Aorta (tissue), 5 donors: ENCODE measurements at places on chromosomes 4 and X. TPM values are rescaled to one million over a fixed set of nuclear protein-coding genes. Genes with fewer than 3 reads are reported as not detected.

DNA sequence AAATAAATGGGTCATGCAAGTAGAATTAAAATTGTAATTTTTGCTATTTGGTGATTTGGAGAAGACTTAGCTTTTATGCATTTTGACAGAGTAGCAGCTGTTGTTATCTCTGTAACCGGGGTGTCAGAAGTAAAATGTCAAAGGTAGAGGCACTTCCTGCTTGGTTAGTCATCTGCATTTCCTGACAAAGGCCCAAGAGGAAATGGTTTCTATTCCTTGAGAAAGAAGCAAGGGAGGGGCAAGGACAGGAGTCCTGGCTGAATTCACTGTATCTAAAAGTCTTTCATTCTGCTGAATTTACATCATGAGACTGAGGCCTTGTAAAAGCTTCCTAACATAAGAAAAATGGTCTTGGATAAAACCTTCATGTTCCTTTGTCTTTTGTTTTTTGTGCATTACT is 550.9 kb upstream of the BOD1L1 start:
- no peak for DNase-seq
- H3K4me1 ChIP-seq, result no peaks in the 10 kb centered on the region
- no peaks in the 10 kb centered on the region for H3K36me3 ChIP-seq
- no peak overlapping the region for H3K4me3 ChIP-seq
- no peak overlapping the region for H3K27ac ChIP-seq

- no peak overlapping the region for H3K27ac ChIP-seq
- H3K4me1 ChIP-seq, result no peaks in the 10 kb centered on the region
- no peaks in the 10 kb centered on the region for H3K36me3 ChIP-seq
- no peak for DNase-seq
- H3K27me3 ChIP-seq, result no peaks in the 10 kb centered on the region
Observed at GRCh38 chrX:65831268-65831667, 163.8 kb downstream of the MSN start.

The USP51 gene
- total RNA-seq, result 1.4 TPM

The ATP6AP2 gene
- total RNA-seq, result 127 TPM

The N4BP2 gene
- 7.2 TPM for total RNA-seq

The GRIPAP1 gene
- total RNA-seq, result 53.7 TPM

DNA sequence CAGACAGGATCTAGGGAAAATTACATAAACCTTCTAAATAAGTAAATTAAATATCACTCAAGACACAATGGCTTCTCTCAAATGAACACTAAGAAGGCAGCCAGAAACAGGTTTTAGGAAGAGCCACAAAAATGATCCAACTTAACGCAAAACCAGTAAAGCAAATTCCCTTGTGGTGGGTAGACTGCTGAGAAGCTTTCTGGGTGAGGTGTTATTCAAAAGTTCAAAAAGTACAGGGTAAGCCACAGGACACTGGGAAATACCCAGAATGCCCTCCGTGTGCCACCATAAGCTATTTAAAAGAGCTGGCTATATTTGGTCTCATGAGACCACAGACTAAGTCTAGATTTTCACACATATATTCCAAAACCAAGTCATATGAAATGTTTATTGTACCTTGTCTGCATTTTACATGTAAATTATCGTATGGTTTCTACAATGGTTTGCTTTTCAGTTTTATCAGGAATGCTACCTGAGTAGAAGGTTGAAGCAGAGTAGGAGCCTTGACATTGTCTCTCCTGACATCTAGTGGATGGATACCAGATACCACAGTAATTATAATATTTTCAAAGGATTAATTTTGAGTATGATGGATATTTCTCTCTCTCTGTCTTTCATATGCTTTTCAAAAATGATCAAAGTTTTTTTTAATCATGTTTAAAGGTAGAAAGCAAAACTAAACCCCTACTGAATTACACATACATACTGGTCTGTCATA is 109.3 kb upstream of the KLHL13 start:
- H3K36me3 ChIP-seq, result no peaks in the 10 kb centered on the region
- H3K27ac ChIP-seq, result no peak overlapping the region
- no peaks in the 10 kb centered on the region for H3K4me1 ChIP-seq
- H3K27me3 ChIP-seq, result no peaks in the 10 kb centered on the region

DNA sequence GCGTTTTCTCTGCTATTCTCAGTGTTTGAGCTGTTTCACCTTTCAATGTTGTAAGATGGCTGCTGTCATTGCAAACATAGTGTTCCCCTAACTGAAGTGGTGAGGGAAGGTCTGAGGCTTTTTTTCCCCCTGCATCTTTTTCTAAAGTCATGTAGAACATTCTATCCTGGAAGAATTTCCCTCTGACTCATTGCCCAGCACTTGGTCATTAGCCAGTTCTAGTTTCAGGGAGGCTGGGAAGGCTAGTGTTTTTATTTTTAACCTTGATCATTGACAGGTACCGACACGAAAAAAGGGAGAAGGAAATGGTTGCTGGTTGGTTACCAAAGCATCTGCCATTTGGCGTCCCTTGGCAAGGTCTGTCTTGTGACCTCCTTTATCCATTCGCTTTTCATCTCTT is 6.6 kb downstream of the LANCL3 start:
- H3K4me3 ChIP-seq, result no peak overlapping the region
- no peak overlapping the region for H3K27ac ChIP-seq
- no peak for DNase-seq
- no peaks in the 10 kb centered on the region for H3K36me3 ChIP-seq
- no peaks in the 10 kb centered on the region for H3K4me1 ChIP-seq
- no peaks in the 10 kb centered on the region for H3K27me3 ChIP-seq

GRCh38 chr4:33060674-33061542 is 2340.7 kb downstream of the PCDH7 start:
- no peaks in the 10 kb centered on the region for H3K36me3 ChIP-seq
- no peak for DNase-seq
- no peak overlapping the region for H3K27ac ChIP-seq

DNA sequence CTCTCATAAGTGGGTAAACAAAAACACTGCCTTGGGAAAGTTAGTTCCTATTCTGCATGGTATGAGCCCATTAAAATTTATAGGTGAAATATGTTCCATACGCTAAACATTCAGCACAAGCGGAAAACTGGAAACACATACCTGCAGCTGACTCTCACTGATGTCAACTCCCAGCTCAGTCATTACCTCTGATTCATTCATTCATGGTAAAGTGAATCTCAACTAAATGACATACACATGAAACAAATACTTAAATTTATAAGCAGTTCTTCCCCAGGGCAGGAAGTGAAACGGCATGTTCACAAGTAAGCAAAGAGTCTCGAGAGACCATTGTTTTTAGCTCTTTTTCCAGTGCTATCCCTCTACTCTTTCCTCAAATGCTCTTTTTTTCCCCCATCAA is 1.6 kb downstream of the SLC10A6 start:
- no peak overlapping the region for H3K27ac ChIP-seq
- no peak overlapping the region for H3K4me3 ChIP-seq
- no peaks in the 10 kb centered on the region for H3K36me3 ChIP-seq
- DNase-seq, result no peak
- no peaks in the 10 kb centered on the region for H3K27me3 ChIP-seq

The DCHS2 gene
- 0.06 TPM for total RNA-seq

The ARHGAP24 gene
- 34.4 TPM for total RNA-seq

The CXCL13 gene
- total RNA-seq, result not detected

The APOO gene
- total RNA-seq, result 12.7 TPM

The FAM184B gene
- not detected for total RNA-seq

DNA sequence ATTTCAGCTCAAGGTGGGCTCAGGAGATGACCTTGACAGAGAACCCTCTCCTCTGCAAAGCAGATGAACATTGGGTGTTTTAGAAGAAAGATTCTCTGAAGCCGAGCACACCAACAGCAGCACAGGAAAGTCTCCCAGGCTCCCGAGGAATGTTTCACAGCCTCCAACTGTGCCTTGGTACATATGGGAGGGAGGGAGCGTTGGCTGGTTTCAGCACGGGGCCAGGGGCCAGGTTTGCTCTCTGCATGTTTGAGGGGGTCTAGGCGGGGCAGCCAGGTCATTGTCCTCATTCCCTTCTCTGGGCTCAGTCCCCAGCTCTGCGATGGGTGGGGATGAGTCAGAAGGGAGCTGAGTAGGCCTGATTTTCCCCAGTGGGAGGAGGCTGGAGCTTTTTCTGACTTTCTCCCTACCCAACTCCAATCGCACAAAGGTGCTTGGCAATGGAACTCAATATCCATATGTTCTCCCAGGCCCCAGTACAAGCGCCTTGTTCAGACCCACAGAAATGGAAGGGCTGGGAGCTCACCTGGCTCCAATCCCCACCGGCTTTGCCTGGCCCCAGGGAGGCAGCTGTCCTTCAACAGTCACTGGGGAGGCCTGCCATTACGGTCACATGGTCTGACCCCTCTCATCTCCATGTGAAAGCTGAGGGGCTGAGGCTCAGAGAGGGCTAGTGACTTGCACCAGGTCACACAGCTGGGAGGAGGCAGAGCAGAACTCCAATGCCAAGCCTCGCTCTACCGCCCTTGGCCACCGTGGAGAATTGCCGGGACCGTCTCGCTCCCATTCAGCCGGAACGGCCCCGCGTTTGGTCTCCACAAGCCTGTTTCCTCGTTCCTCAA is 108.4 kb upstream of the AFAP1 start:
- no peak for DNase-seq
- no peak overlapping the region for H3K4me3 ChIP-seq
- H3K4me1 ChIP-seq, result no peaks in the 10 kb centered on the region
- H3K27ac ChIP-seq, result no peak overlapping the region
- H3K36me3 ChIP-seq, result no peaks in the 10 kb centered on the region

- H3K36me3 ChIP-seq, result no peaks in the 10 kb centered on the region
- no peak for DNase-seq
- H3K27me3 ChIP-seq, result no peaks in the 10 kb centered on the region
- H3K4me1 ChIP-seq, result no peaks in the 10 kb centered on the region
Observed at GRCh38 chr4:6265546-6265945, 4.1 kb upstream of the WFS1 start.

DNA sequence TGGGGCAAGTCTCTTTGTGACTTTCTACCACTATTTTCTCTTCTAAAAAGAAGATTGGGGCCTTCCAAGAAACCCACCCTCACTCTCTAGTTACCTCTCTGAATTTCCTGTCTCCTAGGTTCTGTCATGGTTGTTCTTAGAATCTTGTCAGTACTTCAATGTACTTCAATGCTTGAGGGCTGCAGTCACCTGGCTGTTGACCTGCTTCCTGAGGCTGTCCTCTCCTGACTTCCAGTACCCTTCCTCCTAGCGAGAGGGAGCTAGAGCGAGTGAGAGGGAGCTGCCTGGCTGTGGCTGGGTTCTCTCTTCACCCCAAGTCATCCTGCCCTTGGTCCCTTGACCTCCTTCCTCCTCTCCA is 17.7 kb downstream of the CD99L2 start:
- no peak overlapping the region for H3K27ac ChIP-seq
- no peak overlapping the region for H3K4me3 ChIP-seq

GRCh38 chr4:183919141-183919540 is 14.0 kb downstream of the STOX2 start:
- H3K4me3 ChIP-seq, result no peak overlapping the region
- no peaks in the 10 kb centered on the region for H3K4me1 ChIP-seq
- H3K27me3 ChIP-seq, result no peaks in the 10 kb centered on the region
- no peaks in the 10 kb centered on the region for H3K36me3 ChIP-seq

The TMEM31 gene
- total RNA-seq, result not detected

The ZIC3 gene
- not detected for total RNA-seq

The SPANXN3 gene
- not detected for total RNA-seq

The EDA2R gene
- total RNA-seq, result 6.2 TPM

- DNase-seq, result no peak
- H3K27me3 ChIP-seq, result no peaks in the 10 kb centered on the region
- no peaks in the 10 kb centered on the region for H3K4me1 ChIP-seq
- no peak overlapping the region for H3K4me3 ChIP-seq
- H3K36me3 ChIP-seq, result no peaks in the 10 kb centered on the region
Observed at GRCh38 chrX:34880656-34881055, 61.9 kb upstream of the FAM47B start.

GRCh38 chr4:102807345-102807744 is 20.0 kb downstream of the UBE2D3 start:
- H3K27me3 ChIP-seq, result no peaks in the 10 kb centered on the region
- no peak for DNase-seq
- no peaks in the 10 kb centered on the region for H3K36me3 ChIP-seq
- no peak overlapping the region for H3K27ac ChIP-seq
- no peaks in the 10 kb centered on the region for H3K4me1 ChIP-seq

DNA sequence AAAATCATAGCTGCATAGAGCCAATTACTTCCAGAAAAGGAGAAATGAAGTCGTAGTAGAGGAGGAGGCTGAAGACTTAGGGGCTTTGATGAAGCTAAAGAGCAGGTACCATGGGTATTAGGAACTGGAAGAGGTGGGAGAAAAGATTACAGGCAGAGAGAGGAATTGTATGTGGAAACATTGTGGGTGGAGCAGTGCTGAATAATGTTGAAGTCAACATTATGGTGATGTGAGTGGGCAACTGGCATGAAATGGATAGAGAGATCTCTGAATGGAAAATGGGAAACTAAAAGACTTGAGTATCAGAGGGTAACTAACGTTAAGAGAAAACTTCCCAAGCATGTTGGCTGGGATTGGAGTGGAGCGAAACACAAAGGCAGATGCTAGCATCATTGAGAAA is 92.5 kb downstream of the AREG start:
- no peaks in the 10 kb centered on the region for H3K4me1 ChIP-seq
- H3K27ac ChIP-seq, result no peak overlapping the region
- no peak for DNase-seq
- no peak overlapping the region for H3K4me3 ChIP-seq
- no peaks in the 10 kb centered on the region for H3K27me3 ChIP-seq

- no peak overlapping the region for H3K4me3 ChIP-seq
- H3K27ac ChIP-seq, result no peak overlapping the region
- H3K36me3 ChIP-seq, result no peaks in the 10 kb centered on the region
- DNase-seq, result no peak
Observed at GRCh38 chr4:138113819-138114400, 128.2 kb downstream of the SLC7A11 start.

DNA sequence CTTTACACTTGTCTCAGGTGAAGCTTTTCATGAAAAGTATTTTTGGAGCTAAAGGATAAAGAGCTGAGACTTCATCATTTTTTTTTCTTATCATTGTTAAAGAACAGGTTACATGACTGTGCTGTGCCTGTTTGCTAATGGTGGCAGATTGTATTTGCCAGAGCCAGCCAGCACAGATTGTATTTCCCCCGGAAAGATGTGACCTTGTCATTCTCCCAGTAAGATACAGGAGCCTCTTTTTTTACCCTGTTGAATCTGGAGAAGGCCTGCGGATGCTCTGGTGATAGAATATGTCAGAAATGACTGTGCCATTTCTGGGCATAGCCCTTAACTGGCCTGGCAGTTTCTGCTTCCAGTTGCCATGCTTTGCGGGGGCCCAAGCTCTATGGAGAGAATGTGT is 91.9 kb downstream of the GPRIN3 start:
- no peak for DNase-seq
- H3K36me3 ChIP-seq, result no peaks in the 10 kb centered on the region
- H3K4me3 ChIP-seq, result no peak overlapping the region
- no peaks in the 10 kb centered on the region for H3K27me3 ChIP-seq
- H3K4me1 ChIP-seq, result no peaks in the 10 kb centered on the region

DNA sequence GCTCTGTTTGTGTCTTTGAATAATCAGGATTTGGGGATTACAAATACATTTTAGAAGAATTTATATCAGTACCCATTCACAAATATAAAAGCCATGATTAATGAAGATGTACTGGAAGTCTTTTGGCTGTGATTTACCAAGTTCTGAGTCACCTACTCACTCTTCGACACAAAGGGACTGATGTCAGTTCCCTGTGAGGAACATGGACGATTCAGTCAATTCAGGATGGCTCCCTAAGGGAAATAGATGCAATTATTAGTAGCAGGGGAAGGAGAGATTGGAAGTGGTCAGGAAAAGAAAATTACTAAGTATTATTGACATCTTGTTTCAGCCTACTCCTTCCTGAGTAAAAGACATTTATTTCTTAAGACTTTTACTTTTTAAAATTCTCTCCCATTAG is 550.7 kb upstream of the SLIT2 start:
- no peak overlapping the region for H3K4me3 ChIP-seq
- H3K27ac ChIP-seq, result no peak overlapping the region
- H3K4me1 ChIP-seq, result no peaks in the 10 kb centered on the region
- no peaks in the 10 kb centered on the region for H3K27me3 ChIP-seq
- DNase-seq, result no peak

The CD40LG gene
- total RNA-seq, result 0.26 TPM

The TRPC3 gene
- total RNA-seq, result 0.26 TPM
